ENCODE measurements at places on chromosomes 3 and 15.
A peak's percentile ranks its signal among the peaks of the same experiment; 100 is the strongest.

DNA sequence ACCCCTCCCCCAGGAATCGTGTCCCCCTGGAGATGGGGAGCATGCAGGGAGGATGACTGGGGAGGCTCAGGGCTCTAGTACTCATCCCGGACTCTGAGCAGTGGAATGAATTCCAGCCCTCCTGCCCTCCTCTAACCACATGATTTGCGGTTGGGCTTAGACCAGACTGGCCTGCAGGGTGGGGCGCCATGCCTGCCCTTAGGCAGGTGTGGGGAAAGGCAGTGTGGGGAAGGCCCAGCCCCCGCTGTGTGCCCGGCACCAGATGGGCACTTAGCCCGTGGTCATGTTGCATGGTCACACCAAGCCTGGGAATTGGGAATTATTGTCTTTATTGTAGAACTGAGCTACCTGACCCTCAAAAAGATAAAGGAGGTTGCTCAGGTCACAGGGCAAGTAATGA is 283.8 kb downstream of the TLE3 start:
- DNase-seq, result peak; percentile 70

DNA sequence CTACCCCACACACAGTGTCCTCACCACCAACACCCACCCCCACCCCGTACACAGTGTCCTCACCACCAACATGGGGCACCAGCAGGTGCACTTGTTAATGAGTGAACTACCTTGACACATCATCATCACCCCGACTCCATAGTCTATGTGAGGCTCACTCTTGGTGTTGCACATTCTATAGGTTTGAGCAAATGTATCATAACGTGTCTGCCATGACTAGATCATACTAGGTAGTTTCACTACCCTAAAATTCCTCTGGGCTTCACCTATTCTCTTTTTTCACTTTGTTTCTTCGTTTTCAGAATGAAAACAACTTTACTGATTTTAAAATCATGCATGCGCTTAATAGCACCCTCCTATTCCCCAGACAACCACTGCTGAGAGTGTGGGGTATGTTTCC is 102.6 kb upstream of the SLC6A6 start:
- DNase-seq, result no peak

DNA sequence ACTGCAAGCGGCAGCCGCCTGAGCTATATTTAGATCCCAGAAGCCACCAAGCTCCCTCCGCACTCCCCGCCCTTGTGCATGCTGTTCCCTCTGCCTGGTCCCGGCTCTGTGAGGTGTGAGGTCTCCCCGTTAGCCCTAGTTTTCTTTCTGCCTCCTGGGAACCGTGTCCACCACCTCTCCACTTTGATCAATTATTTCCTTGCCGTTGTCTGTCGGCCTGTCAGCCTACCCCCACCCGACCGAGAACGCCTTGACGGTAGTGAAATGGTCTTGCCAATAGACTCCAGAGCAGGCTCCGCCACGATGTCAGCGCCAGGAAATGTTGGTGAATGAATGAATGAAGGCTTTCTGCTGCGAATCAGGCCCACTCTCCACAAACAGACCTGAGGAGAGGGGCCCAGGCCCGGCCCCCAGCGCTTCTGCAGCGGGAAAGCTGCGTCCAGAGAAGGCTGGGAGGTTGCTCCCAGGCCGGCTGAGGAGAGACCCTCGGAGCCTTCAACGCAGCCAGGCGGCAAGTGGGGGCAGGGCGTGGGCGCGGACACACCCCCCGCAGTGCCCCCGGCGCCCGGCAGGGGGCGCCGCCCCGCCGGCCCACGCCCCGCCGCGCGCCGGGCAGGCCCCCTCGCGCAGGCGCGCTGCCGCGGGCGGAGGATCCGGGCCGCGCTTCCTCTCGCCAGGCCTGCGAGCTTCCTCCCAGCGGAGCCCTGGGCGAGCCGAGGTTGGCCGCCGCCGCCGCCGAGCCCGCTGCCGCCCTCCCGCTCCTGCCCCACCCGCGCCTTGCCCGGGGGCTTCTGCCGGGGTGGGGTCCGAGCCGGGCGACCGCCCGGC is at the start of gene CSK:
CSK (plus strand) TSS at position 650 of the 828 bp plus-strand sequence. CDS start 16,218 bp downstream, outside the sequence.
- peak; percentile 68 for DNase-seq

GRCh38 chr3:129822679-129823078 is 70.8 kb downstream of the TMCC1 start:
- DNase-seq, result no peak

GRCh38 chr15:28909958-28910500 is 24.3 kb downstream of the APBA2 start:
- no peak for DNase-seq

- DNase-seq, result no peak
Measured at GRCh38 chr3:151768393-151768930, 34.7 kb downstream of the AADACL2 start.

All from NCI-H226 (cell line).